ENCODE measurements at places on chromosomes 2 and 18. TPM values are rescaled to one million over a fixed set of nuclear protein-coding genes. Genes with fewer than 3 reads are reported as not detected.

Gene FKBP7
- 2.1 TPM for total RNA-seq

Gene SIX3
- total RNA-seq = not detected

Gene DNAH6
- 1.0 TPM for total RNA-seq

Gene SPC25
- 30.3 TPM for total RNA-seq

Gene WIPF1
- 284 TPM for total RNA-seq

Gene ERMN
- 8.8 TPM for total RNA-seq

Gene CDC42EP3
- total RNA-seq = 40.1 TPM

Gene CABYR
- 2.2 TPM for total RNA-seq

Gene DES
- not detected for total RNA-seq

Gene LBX2
- total RNA-seq = 1.5 TPM

Gene TANC1
- total RNA-seq = 0.56 TPM

Gene EVA1A
- total RNA-seq = not detected

Gene IL36G
- total RNA-seq = not detected

Gene ERBB4
- not detected for total RNA-seq

Gene AGXT
- not detected for total RNA-seq

Gene GPR39
- not detected for total RNA-seq

Gene FANCL
- 17.6 TPM for total RNA-seq

Gene MYCN
- not detected for total RNA-seq

Gene ANKRD53
- total RNA-seq = 0.88 TPM

Gene ITGA6
- 36.9 TPM for total RNA-seq

Gene GRB14
- total RNA-seq = not detected

Gene FOXD4L1
- 0.31 TPM for total RNA-seq

Gene COL3A1
- not detected for total RNA-seq

Gene VAMP5
- total RNA-seq = 30.5 TPM

Gene WDCP
- total RNA-seq = 26.3 TPM

Gene GRP
- total RNA-seq = not detected

Gene PRSS56
- total RNA-seq = not detected

Gene ASXL3
- not detected for total RNA-seq

Gene GPR75
- 13.2 TPM for total RNA-seq

Gene SERPINB3
- not detected for total RNA-seq

Gene ZNF804A
- total RNA-seq = 0.08 TPM

Gene LCT
- total RNA-seq = 0.33 TPM

Gene SKOR2
- total RNA-seq = not detected

Gene OTX1
- not detected for total RNA-seq

Gene FOSL2
- total RNA-seq = 44.5 TPM

Gene CYP20A1
- total RNA-seq = 21.6 TPM

Gene HOXD12
- not detected for total RNA-seq

Gene FTCDNL1
- 2.2 TPM for total RNA-seq

Gene CAVIN2
- not detected for total RNA-seq

Gene DNER
- 0.14 TPM for total RNA-seq

Gene ARHGAP25
- 121 TPM for total RNA-seq

Gene IL37
- not detected for total RNA-seq

Gene TRAPPC8
- 50.3 TPM for total RNA-seq

Gene ALPI
- total RNA-seq = not detected

Measured in natural killer cell treated with Interleukin-12 subunit alpha and Interleukin-12 subunit beta and Interleukin-15 and Interleukin-18, amount 100 ng/mL, for 72 hours (primary cell).